ENCODE measurements at places on chromosomes 13 and 19. TPM values are rescaled to one million over a fixed set of nuclear protein-coding genes. Genes with fewer than 3 reads are reported as not detected.

SHANK1 gene
- 0.22 TPM for total RNA-seq

DNA sequence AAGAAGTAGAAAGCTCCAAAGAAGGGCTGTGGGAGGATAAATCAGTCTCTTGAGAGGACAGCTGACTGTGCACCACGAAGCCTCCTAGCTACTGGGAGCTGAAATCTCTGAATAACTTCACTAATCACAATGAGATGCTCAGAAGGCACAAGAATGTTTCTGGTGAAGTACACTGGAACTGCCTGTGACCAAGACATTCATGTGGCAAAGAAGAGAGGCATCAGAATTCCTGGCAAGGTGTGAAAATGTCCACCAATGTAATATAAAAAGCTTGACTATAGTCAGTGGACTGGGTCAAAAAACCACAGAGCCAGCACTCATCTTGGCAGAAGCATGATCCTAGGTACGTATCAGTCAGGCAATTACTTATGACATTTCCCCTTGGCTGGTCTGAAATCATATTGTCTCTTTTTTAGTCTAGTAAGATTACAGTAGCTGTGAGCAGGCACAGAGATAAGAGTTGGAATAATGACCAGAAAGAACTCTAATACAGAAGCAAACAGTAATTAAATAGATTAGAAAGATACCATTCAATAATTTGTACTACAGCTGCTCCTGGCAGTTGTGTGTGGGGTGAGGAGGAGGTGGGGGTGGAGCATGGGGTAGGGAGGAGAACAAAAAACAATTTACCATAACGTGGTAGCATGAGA is 434.7 kb downstream of the DIAPH3 start:
- no peak for DNase-seq

DNA sequence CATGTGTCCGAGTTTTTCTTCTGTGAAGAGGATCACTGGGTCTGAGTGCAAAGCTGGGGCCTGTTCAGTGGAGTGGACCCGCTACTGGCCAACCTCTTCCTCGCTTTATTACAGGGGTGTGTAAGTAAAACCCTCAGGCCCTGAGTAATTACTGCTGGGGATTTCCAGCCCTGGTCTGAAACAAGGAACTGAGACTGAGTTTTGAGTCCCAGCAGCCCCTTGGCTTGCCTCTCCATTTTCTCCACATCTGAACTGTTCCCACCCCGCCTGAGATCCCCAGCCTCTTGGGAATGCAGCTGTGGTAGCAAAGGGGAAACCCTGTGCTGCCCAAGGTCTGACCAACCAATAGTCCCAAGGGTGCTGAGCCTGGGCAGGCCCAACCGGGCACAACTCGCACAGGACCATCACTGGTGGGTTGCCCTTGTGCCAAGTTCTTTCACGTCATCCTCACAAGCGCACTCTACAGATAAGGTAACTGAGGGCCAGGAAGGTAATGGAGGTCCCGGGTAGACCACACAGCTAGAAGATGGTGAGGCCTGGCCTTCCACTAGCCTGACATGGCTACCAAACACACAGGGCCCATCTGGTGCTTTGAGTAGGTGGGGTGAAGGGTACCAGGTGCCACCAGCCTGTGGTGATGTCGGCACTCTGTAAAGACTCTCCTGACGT is 13.7 kb upstream of the SLC35E1 start:
- peak; percentile 25 for DNase-seq

DNA sequence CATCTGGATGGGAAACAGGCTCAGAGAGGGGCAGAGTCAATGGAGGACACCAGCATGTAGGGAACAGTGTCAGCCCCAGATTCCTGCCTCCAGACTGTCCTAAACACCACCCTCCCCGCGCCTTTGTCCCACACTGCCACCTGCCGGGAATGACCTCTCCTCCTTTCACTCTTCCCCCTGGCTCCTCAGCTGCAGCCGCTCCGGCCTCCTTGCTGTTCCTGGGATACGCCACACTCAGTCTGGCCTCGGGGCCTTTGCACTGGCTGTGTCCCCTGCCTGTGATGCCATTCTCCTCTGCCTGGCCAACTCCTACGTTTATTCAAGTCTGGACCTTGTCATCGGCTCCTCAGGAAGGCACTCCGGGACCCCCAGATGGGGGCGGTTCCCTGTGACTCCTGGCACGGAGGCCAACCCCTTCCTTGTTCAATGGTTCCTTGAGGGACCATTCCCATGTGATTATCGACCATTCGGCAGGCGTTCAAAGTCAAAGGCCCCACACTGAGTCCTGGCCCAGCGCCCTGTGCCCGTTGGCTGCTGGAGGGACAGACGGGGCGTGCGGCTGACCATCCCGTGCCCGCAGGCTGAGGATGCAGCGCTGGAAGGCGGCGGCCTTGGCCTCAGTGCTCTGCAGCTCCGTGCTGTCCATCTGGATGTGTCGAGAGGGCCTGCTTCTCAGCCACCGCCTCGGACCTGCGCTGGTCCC is 15.8 kb downstream of the FUT6 start:
- DNase-seq: no peak

KLK5 gene
- total RNA-seq: not detected

DNA sequence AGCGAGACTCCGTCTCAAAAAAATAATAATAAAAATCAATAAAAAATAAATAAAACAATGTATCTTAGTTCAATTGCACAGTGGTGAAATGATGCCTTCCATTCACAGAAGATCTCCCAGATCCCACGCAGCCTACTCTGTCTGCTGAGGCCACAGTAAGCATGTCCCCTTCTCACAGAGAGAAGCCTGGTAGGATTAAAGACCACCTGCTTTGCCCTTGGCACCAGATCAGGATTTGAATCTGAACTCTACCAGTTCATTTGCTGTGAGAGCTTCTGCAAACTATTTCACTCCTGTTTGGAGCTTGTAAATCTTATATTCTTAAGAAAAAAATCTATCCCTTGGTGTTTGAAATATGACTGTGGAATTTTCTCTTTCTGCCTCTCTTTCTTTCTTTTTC is 2.2 kb upstream of the SLC7A1 start:
- no peak for DNase-seq

CD22 gene
- total RNA-seq: 0.19 TPM

GRCh38 chr13:45876781-45877180 is 25.2 kb upstream of the SIAH3 start:
- DNase-seq: no peak

ZNF730 gene
- 0.11 TPM for total RNA-seq

PODNL1 gene
- 2.5 TPM for total RNA-seq

DNA sequence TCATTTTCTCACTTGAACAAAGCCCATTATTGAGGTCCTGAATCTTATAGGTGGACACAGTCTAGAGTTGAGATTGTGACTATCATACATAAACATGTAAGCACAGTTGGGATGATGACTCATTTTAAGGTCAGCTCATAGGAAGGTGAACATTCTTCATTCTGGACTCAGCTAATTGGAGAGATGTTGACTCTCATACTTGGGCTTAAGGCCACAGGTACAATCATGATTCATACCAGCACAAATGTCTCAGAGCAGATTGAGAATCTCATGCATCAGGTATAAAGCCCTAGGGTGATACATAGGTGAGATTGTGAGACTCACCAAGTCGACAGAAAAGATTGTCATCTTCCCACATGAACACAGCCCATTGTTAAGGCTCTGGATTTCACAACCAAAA is 62.3 kb upstream of the ZNF724 start:
- no peak for DNase-seq

Measured in Right ventricle myocardium inferior (tissue), 1 donor.